ENCODE measurements at places on chromosomes 11 and 22.
A peak's percentile ranks its signal among the peaks of the same experiment; 100 is the strongest.

GRCh38 chr11:29328961-29329441, 687.8 kb downstream of the KCNA4 start:
- DNase-seq, result peak; percentile 96

DNA sequence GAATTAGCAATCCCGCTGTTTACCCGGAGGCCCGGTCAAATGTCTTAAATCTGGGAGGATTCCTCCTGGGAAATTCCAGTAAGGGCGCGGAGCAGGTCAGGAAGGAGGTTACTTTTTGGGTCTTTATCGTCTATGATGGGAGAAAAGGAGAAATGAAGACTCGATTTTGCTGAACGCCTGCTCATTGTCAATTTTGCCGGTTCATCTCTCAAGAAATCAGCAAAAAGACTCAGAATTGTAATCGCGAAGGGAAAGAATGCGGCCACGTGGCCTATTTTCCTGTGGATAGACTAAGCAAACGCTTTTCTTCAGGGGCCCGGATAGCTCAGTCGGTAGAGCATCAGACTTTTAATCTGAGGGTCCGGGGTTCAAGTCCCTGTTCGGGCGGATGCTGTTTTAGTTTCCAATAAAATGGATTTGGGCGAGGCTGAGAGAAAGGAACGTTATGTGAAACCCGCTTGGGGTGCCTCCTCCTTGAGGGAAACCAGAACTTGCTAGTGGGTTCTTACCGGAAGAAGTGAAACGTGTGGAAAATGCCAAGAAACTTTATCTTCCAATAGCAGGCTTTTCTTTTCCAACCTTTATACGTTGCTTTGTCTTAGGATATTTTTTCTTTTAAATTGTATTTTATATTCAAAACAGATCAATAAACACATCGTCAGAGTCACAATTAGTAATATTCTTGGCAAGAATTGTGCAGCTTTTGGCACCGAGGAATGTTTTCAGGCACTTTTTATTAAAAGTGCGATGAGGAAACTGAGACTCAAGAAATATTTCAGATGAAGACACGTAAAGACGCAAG, 45.0 kb downstream of the OR4D9 start:
- peak; percentile 89 for DNase-seq

DNA sequence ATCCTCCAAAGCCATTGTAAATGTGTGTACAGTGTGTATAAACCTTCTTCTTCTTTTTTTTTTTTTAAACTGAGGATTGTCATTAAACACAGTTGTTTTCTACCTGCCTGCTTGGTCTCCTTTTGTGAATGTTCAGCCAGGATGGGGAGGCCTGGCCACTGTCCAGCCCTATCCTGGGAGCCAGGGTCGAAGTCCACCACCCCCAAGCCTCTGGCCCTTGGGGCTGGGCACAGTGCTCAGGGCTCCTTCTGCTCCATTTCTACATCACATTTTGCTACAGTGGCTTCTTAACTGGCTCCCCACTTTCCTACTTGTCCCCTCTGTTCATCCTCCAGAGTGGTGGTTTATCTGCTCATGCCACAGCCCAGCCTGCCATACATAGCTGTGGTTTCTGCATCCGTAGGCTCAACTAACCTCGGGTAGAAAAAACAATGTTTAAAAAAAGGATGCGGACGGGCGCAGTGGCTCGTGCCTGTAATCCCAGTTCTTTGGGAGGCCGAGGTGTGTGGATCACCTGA, 2.5 kb upstream of the SMARCB1 start:
- peak; percentile 81 for DNase-seq

DNA sequence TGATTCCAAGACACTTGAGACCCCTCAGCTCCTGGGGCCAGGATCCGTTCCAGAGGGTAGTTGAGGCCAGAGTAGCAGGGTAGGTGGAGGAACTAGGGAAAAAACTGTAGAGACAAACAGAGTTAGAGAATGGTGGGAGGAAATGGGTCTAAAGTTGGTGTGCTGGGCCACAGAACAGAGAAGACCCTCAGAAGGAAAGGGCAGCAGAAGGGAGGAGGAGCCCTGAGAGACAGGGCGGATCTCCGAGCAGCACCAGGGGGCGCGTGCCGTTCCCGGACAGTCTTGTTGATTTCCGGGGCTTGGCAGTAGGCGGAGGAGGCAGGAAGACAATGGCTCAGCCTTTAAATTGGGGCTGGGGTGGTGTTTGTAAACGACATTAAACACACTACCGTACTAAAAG, 2.4 kb upstream of the CECR2 start:
- no peak for DNase-seq

DNA sequence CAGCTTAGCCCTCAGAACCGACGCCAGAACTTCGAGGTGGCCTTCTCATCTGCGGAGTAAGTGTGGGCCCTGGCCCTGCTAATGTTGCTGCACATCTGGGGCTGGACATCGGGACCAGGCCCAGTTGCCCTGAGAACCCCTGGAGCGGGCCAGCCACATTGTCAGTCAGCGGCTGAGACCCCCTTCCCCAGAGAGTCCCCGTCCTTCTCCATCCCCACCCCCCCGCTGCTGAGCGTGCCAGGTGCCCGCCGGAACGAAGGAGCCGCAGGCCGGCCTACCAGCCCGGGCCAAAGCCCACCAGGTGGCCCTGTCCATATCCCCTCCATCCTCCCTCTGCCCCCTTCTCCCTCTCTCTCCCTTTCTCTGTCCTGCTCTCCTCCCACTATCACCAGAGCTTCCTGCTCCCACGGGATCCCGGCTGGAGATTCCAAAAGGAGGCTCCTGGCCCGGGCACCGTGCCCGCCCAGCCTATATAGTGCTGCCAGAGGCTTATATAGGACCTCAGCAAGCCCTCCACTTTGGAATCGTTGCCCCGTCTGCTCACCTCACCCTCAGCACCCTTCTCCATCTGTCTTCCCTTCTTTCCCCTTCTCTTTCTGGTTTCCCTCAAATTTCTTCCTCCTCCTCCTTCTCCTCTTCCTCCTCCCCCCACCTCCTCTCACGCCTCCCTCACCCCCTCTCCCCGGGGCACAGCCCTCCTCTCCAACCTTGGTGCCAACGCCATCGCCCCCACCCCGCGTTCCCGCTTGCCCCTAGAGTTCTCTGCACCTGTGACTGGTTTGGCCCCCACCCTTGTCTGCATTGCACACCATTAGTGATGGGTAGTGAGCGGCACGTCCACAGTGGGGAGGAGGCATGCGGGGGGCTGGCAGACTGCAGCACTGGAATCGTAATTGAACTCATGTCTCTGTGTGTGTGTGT, 7.3 kb downstream of the SELENOM start:
- DNase-seq, result no peak

GRCh38 chr11:42255906-42256305, 796.5 kb upstream of the LRRC4C start:
- no peak for DNase-seq

- DNase-seq, result no peak
These were observed 124.8 kb upstream of the CSNK2A3 start for GRCh38 chr11:11477695-11478420.

- no peak for DNase-seq
These were observed 48.4 kb upstream of the INCENP start for GRCh38 chr11:62075438-62075837.

- no peak for DNase-seq
These were observed 29.2 kb upstream of the PLET1 start for GRCh38 chr11:112289588-112290492.

DNA sequence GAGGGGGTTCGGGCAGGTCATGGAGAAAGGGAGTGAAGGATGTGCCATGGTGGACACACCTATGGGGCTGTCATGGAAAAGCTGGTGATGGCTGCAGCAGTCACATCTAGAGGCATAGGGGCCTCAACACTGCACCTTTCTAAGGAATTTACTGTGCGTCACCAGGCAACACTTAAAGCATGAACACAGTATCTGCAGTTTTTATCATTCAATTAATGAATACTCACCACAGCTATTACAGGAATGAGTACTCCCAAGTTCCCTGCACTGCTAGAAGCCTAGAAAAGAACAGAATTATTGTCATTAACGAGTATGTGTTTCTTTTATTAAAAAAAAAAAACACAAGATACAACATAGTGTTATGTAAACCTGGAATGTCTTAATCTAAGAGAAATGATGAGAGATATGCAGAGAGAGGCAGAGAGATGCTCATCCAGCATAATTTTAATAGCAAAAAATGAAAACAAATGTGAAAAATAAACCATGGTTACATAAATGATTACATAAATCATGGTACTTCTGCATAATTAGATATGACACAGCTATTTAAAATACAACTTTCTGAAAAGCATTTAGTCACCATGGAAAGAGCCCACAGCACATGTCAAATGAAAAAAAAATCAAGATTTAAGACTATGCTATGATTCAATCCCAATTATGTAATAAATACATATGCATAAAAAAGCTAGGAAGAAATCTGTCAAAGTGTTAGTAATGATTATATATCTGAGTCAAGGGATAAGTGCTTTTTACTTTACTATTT, 19.2 kb downstream of the SERPIND1 start:
- DNase-seq, result peak; percentile 55

- DNase-seq, result no peak
These were observed 23.5 kb downstream of the TP53AIP1 start for GRCh38 chr11:128919216-128919615.

DNA sequence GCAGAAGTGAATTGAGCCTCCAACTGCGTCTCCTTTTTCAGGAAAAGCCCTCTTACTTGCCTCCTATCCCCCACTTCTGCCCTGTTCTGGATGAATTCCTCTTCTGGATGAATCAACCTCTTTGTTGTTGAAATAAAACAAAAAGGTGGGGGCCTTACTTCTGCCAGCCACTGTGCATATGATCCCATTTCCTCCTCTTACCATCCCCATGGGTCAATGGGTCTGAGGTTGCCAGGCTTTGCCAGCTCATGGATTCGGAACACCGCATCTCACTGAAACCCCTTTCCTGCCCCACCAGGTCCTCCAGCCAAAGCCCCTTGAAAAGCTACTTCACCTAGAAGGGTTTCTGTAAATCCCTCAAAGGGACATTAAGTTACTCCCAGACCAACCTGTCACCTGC, 3.7 kb upstream of the CHST1 start:
- no peak for DNase-seq

DNA sequence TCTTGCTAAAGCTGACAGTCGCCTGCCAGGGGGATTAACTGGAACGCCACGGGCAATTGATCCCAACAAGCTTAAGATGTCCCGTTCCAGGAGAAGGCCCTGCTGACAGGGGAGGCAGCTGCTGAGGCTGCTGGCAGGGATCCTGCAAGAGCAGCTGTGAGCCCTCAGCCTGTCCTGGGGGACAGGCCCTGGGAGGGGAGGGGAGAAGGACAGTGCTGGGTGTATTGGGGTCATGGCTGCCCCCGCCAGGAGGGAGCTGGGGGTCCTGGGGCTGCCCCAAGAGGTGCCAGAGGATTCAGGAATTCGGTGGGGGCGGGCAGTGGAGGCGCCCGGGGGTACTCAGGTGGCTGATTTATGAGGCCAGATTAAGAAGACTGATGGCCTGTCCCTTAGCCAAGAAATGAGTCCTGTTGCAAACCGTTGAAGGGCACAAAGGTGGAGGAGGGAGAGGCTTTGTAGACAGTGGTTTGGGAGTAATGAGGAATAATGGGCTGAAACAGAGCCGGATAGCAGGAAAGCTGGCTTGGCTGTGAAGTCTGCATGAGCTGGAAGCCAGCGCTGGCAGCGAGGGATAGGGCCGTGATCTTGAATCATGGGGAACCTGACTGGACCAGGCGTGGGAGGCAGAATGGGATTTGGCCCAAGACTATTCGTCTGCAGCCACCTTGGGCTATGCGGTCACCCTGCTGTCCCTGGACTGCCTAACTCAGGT, 133.5 kb downstream of the CACNA1I start:
- DNase-seq, result no peak

DNA sequence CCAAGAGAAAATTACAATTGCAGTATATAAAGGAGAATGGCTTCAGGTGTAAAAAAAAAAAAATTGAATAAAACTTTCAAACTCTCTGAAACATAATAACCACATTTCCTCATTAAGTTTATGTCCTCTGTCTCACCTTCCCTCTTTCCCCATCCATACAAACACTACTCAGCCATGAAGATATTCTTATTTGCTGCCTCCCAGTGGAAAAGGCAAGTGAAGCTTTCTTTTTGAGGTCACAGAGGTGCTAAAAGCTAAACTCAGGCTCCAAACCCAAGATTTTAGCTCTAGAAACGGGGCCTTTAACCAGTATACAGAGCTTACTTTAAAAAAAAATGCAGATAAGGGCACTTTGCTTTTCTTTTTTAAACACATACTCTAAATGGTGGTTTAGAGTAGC, 1568.5 kb downstream of the FAM181B start:
- DNase-seq, result peak; percentile 10
